ENCODE measurements at places on chromosomes 5 and 9.

- H3K27ac ChIP-seq: no peak overlapping the region
- H3K36me3 ChIP-seq: no peaks in the 10 kb centered on the region
- H3K27me3 ChIP-seq: no peaks in the 10 kb centered on the region
- H3K4me1 ChIP-seq: no peaks in the 10 kb centered on the region
Observed at GRCh38 chr5:143638654-143639053, 173.3 kb upstream of the HMHB1 start.

DNA sequence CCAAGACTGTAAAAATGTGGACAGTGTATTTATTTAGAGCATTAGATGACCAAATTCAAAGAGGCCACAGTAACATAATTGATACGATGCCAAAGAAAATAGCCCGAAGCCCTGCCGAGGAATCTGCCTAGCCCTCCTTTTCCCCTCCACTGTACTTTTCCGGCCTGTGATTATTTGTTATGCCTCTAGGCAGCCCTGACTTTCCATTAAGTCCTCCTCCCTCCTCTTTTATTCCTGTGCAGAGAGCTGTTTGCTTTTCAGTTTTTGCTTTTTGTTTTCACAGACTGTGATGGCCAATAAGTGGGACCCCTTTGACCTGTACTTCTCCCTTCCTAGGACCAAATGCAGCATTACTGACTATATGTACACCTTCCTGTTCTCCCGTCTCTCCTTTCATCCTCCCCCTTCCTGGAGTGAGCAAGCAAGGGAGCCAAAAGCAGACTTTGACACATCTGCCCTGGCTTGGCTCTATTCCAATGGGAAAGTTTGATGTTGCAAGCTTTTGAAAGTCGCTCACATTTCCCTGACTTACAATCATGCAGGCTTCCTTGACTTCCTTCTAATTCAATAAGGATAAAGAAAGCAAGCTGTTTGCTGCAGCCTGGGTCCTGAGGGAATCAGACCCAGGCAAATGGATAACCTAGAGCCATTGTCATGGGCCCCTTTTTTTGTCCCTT, 76.1 kb downstream of the NREP start:
- DNase-seq: no peak
- H3K36me3 ChIP-seq: no peaks in the 10 kb centered on the region
- H3K27me3 ChIP-seq: no peaks in the 10 kb centered on the region
- H3K4me1 ChIP-seq: no peaks in the 10 kb centered on the region
- no peak overlapping the region for H3K27ac ChIP-seq

DNA sequence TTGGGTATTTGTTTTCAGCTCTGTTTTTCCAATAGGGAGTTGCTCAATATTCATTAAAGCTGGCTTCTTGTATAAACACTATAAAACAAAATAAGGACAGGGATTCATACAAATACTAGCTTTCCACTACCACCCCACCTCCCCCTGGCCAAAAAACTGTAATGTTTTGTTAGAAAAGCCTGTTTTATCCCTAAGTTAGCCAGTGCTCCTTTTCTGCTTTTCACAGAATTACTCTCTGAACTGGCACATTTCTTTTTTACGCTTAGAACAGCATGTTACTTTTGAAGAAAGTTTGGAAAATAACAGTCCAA, 147.4 kb upstream of the DMRT1 start:
- H3K36me3 ChIP-seq: no peaks in the 10 kb centered on the region
- no peak for DNase-seq
- no peak overlapping the region for H3K4me3 ChIP-seq
- peaks cover 2% of the 10 kb centered on the region for H3K27me3 ChIP-seq
- H3K27ac ChIP-seq: no peak overlapping the region

DNA sequence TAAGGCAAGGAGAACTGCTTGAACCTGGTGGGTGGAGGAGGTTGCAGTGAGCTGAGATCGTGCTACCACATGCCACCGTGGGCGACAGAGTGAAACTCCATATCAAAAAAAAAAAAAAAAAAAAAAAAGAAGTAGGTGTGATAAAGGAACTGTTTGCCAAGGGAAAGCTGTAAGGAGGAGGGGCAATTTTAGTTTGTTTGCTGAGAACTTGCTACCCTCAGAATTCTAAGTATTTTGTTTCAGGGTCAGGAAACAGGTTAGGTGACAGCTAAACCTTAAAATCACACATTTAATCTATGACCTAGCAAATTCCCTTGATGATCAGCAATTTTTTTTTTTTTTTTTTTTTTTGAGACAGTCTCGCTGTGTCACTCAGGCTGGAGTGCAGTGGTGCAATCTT, 7.2 kb upstream of the ARRDC3 start:
- no peak for DNase-seq
- no peaks in the 10 kb centered on the region for H3K36me3 ChIP-seq
- H3K4me3 ChIP-seq: no peak overlapping the region
- H3K27ac ChIP-seq: no peak overlapping the region

GRCh38 chr9:80932947-80933780, 756.2 kb downstream of the TLE1 start:
- no peak overlapping the region for H3K27ac ChIP-seq
- H3K27me3 ChIP-seq: no peaks in the 10 kb centered on the region
- H3K36me3 ChIP-seq: no peaks in the 10 kb centered on the region
- H3K4me1 ChIP-seq: no peaks in the 10 kb centered on the region
- no peak for DNase-seq
- no peak overlapping the region for H3K4me3 ChIP-seq

GRCh38 chr9:107983762-107984161, 494.2 kb upstream of the KLF4 start:
- no peaks in the 10 kb centered on the region for H3K36me3 ChIP-seq
- H3K4me3 ChIP-seq: no peak overlapping the region
- DNase-seq: no peak

GRCh38 chr5:148788636-148789035, 37.8 kb upstream of the ADRB2 start:
- no peak for DNase-seq
- H3K36me3 ChIP-seq: no peaks in the 10 kb centered on the region
- H3K27me3 ChIP-seq: no peaks in the 10 kb centered on the region
- H3K27ac ChIP-seq: no peak overlapping the region
- no peak overlapping the region for H3K4me3 ChIP-seq
- no peaks in the 10 kb centered on the region for H3K4me1 ChIP-seq

GRCh38 chr5:1860949-1861348, 21.8 kb downstream of the IRX4 start:
- DNase-seq: no peak
- H3K36me3 ChIP-seq: no peaks in the 10 kb centered on the region
- H3K27ac ChIP-seq: no peak overlapping the region
- H3K27me3 ChIP-seq: no peaks in the 10 kb centered on the region

GRCh38 chr9:17635115-17635890, 56.4 kb downstream of the SH3GL2 start:
- no peaks in the 10 kb centered on the region for H3K36me3 ChIP-seq
- H3K27me3 ChIP-seq: no peaks in the 10 kb centered on the region
- H3K27ac ChIP-seq: no peak overlapping the region
- no peak overlapping the region for H3K4me3 ChIP-seq
- DNase-seq: no peak

- H3K36me3 ChIP-seq: no peaks in the 10 kb centered on the region
- H3K4me3 ChIP-seq: no peak overlapping the region
- no peak for DNase-seq
- peaks cover 30% of the 10 kb centered on the region for H3K27me3 ChIP-seq
Observed at GRCh38 chr9:92147030-92147851, 32.0 kb upstream of the SPTLC1 start.

- H3K27me3 ChIP-seq: no peaks in the 10 kb centered on the region
- no peaks in the 10 kb centered on the region for H3K36me3 ChIP-seq
- no peak overlapping the region for H3K4me3 ChIP-seq
- DNase-seq: no peak
- no peak overlapping the region for H3K27ac ChIP-seq
Observed at GRCh38 chr5:145470396-145470979, 364.7 kb downstream of the PRELID2 start.

DNA sequence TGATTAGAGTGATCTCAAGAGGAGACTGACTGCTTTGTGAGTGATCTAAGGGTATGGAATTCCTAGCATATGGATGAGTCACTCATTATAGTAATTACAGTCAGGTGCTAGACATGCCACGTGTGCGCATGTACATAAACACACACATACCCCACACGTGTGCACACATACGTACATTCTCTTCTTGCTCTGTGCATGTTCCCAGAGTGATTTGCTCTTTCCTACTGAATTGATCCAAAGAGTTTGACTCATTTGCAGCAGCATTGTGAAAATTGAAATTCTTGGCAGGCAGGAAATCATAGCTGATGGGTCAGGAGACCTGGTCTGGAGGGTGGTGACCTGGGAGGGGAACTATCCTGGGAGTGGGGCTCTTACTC, 63.8 kb downstream of the ANGPTL2 start:
- no peaks in the 10 kb centered on the region for H3K36me3 ChIP-seq
- no peak for DNase-seq
- H3K27ac ChIP-seq: no peak overlapping the region
- H3K4me1 ChIP-seq: no peaks in the 10 kb centered on the region

- H3K27ac ChIP-seq: no peak overlapping the region
- H3K27me3 ChIP-seq: peaks cover 48% of the 10 kb centered on the region
- H3K36me3 ChIP-seq: no peaks in the 10 kb centered on the region
- no peaks in the 10 kb centered on the region for H3K4me1 ChIP-seq
- H3K4me3 ChIP-seq: no peak overlapping the region
Observed at GRCh38 chr9:127369428-127369827, 27.5 kb upstream of the SLC2A8 start.

GRCh38 chr5:74510476-74511075, 130.0 kb downstream of the ENC1 start:
- H3K27ac ChIP-seq: no peak overlapping the region
- no peak overlapping the region for H3K4me3 ChIP-seq
- no peaks in the 10 kb centered on the region for H3K36me3 ChIP-seq
- no peaks in the 10 kb centered on the region for H3K27me3 ChIP-seq

DNA sequence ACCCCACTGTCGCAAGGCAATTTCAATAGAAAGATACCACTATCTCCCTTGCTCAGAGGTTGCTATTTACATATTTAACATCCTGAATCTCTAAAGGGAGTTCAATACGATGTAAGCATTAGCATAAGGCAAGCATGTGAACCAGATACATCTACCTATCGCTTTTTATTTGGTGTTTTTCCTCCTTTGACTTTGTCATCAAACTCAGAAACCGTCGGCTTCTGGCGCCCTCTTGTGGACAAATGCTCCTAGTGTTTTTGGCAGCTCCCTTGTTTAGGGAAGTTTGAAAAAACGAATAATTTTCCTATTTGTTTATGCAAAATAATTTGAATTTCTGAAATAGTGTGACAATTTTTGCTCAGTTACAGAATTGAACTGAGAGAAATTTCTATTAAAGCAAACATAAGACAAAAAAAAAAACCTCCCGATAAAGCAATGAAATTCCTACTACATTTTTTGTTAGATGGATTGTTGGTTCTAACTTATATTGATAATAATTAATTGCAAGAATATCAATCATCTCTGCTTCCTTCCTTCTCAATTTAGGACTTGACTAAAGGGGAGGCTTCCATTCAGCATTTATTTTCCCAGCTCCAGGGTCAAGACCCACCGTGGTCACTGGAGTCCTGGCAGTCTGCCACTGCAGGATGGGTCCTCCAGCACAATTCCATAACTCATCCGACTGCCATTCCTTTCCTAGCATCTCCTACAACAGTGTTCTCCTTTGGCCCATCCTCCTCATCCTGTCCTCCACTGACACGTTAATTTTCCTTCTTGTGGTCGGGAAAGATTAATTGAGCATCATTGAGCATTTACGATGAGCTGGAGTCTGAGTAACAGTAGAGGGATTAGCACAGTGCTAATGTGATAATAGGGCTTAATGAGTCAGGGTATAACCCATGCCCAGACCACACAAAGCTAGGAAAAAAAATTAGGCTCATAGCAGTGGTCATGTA, 131.8 kb upstream of the CHD1 start:
- peaks cover 2% of the 10 kb centered on the region for H3K27me3 ChIP-seq
- H3K36me3 ChIP-seq: no peaks in the 10 kb centered on the region
- no peak overlapping the region for H3K27ac ChIP-seq
- H3K4me3 ChIP-seq: no peak overlapping the region
- peak; percentile 86 for DNase-seq

DNA sequence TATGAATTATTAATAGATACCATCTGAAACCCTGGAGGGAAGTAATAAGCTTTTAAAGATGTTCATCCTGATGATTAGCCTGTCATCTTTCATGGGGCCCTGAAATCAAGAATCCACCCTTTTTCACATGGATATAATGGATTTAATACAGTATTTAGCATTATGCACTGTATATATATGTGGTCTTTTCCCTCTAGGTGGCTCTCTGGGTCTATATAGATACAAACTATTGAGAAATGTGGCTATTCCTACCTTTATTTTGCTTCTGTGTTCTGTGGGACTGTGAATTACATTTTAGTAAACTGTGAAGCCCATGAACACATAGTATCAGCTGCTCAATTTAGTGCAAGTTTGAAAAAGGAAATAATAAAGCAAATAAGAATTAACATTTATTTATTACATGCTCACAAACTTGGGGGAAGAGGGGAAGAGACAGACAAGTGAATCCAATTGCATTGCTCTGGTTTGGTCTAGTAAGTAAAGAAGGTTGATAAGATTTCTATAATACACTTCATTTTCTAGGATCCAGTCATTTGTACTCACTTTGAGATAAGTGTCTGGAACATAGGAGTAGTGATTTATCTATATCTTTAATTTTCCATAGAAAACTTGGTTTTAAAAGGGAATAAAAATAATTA, 112.2 kb downstream of the SCAMP1 start:
- H3K36me3 ChIP-seq: no peaks in the 10 kb centered on the region
- no peak overlapping the region for H3K27ac ChIP-seq
- H3K4me3 ChIP-seq: no peak overlapping the region
- DNase-seq: no peak
- H3K27me3 ChIP-seq: no peaks in the 10 kb centered on the region
- H3K4me1 ChIP-seq: no peaks in the 10 kb centered on the region

GRCh38 chr5:65423623-65424022, 58.1 kb downstream of the ADAMTS6 start:
- no peaks in the 10 kb centered on the region for H3K36me3 ChIP-seq
- no peak for DNase-seq
- H3K4me3 ChIP-seq: no peak overlapping the region
- H3K27ac ChIP-seq: no peak overlapping the region
- no peaks in the 10 kb centered on the region for H3K4me1 ChIP-seq

GRCh38 chr5:173926359-173926758, 38.2 kb downstream of the CPEB4 start:
- no peak for DNase-seq
- no peaks in the 10 kb centered on the region for H3K27me3 ChIP-seq
- H3K36me3 ChIP-seq: no peaks in the 10 kb centered on the region

DNA sequence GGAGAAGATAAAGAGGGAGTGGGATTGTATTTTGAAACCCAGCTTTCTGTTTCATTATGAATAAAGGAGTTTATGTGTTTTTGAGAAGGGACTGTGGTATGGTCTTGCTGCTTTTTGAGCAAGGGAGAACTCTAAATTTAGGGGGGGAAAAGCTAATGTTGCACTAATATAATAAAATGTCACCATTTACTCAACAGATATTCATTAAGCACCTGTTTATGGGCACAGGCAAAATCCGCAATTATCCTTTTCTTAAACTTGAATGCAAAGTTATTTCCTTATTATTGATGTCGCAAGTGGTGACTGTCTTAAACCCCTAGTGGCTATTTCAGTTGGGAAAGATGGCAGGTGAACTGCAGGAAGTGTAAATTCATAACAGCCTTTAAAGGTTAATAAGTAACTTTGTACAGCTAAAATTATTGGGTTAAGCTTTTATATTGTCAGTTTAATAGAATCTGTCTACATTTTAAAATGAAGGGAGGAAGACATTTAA, 1.5 kb downstream of the CDC42SE2 start:
- peak overlapping the region; percentile 96 for H3K4me3 ChIP-seq
- H3K27ac ChIP-seq: peak overlapping the region; percentile 83
- H3K4me1 ChIP-seq: peaks cover 36% of the 10 kb centered on the region
